ENCODE measurements at places on chromosomes 5 and 9. TPM values are rescaled to one million over a fixed set of nuclear protein-coding genes. Genes with fewer than 3 reads are reported as not detected.

Gene DHX29
- 7.3 TPM for total RNA-seq

Gene SIMC1
- 13.1 TPM for total RNA-seq

Gene SLC6A7
- 0.76 TPM for total RNA-seq

Gene CYLC2
- not detected for total RNA-seq

Gene NTRK2
- not detected for total RNA-seq

Gene PROB1
- 2.0 TPM for total RNA-seq

Gene TXNDC8
- total RNA-seq: not detected

Gene TLR4
- 4.3 TPM for total RNA-seq

All from HT-29 (cell line).